Upper lobe of right lung (tissue), 1 donor: ENCODE measurements at places on chromosomes 1 and 21. TPM values are rescaled to one million over a fixed set of nuclear protein-coding genes. Genes with fewer than 3 reads are reported as not detected.
A peak's percentile ranks its signal among the peaks of the same experiment; 100 is the strongest.

LRRC7 gene
- not detected for total RNA-seq

DNA sequence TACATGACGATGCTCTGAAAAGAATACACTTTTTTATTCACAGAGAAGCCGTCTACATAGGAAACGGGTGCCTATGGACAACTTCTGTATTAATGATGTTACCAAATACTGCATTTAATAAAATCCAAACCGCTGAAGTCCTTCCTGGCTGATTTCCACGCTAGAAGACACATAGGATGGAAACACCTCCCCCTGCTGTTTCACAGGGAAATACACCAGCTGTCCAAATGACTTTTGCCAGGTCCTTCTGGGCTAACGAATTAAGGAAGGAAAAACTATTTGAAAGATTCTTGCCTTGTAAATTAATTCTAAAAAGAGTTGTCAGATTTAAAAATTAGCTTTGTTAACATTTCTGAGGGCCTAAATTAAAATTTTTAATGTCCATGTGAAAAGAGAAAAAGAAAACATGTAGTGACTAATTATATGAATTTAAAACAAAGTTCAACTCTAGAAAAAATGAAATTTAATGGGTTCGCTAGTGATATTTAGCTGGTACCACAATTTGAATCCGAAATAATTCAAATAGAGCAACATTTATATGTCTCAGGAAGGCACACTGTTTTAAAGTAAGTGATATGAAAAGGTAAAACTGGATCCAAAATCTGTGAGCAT is 146.0 kb downstream of the RERE start:
- H3K36me3 ChIP-seq = no peaks in the 10 kb centered on the region
- no peaks in the 10 kb centered on the region for H3K27me3 ChIP-seq
- H3K4me3 ChIP-seq = no peak overlapping the region

DNA sequence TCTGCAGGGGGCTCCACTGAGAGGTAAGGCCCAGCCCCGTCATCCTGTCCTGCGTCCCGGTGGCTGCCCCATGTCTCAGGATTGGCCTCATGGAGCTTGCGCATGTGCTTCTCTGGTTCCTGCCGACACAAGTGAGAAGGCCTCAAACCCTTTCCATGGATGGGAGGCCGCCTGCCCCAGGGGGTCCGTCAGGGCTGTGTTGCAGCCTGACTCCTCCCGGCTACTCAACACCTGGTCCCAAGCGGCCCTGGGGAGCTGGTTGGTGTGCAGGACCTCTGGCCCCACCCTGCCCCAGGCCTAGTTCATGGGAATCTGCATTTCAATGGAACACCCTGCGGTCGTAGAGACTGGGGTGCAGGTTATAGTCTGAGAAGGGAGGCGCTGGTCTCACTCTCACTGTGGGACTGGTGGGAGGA is 21.1 kb upstream of the PDE9A start:
- H3K27ac ChIP-seq = no peak overlapping the region
- peaks cover 10% of the 10 kb centered on the region for H3K4me1 ChIP-seq
- H3K4me3 ChIP-seq = no peak overlapping the region
- no peaks in the 10 kb centered on the region for H3K36me3 ChIP-seq
- peak; percentile 60 for DNase-seq

GRCh38 chr1:53111073-53111556 is 31.3 kb downstream of the SLC1A7 start:
- no peaks in the 10 kb centered on the region for H3K36me3 ChIP-seq
- no peak for DNase-seq
- no peaks in the 10 kb centered on the region for H3K27me3 ChIP-seq
- H3K27ac ChIP-seq = peak overlapping the region; percentile 19
- no peak overlapping the region for H3K4me3 ChIP-seq

- H3K27me3 ChIP-seq = no peaks in the 10 kb centered on the region
- no peaks in the 10 kb centered on the region for H3K4me1 ChIP-seq
- H3K4me3 ChIP-seq = no peak overlapping the region
These were observed 38.9 kb downstream of the XPR1 start for GRCh38 chr1:180670681-180671080.
